ENCODE measurements at places on chromosomes 4 and X.

DNA sequence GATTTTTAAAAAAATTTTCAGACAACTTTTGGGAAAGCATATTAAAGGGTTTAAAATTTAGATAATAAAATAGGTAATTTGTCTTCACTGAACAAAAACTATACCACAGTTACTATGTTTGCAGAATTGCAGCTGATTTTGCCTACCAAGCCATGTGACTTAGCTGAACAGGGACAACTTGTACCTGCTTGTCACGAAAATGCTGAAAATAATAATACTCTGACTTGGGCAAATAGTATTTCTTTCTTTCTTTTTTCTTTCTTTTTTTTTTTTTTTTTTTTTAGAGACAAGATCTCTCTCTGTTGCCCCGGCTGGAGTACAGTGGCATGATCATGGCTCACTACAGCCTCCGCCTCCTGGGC is 225.2 kb upstream of the PPP1R2C start:
- DNase-seq = no peak

GRCh38 chr4:15398732-15399131 is 29.1 kb upstream of the C1QTNF7 start:
- no peak for DNase-seq

DNA sequence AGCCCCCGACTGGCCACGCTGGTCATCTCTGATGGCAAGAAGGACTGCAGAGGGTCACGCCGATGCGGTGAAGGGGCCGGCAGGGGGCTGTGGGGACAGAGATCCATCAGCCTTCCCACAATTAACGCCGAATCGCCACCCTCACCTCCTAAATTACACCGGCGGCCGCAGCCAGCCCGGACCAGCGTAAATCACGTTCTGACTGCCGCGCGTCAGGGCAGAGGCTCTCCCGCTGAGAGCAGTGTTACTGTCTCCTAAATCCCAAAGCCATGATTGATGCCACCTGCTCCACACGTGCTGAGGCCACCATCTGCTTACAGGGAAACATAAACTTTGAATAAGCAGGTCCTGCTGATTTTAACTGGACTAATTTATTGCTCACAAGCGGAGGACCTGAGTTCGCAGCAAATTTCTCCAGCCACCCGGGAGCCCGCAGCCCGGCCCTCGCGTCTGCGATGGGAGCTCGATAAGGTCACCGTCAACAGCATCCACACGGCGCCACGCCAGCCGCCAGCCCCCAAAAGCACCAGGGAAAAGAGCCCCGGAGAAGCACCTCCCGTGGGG is 127.3 kb upstream of the NKX1-1 start:
- DNase-seq = no peak

DNA sequence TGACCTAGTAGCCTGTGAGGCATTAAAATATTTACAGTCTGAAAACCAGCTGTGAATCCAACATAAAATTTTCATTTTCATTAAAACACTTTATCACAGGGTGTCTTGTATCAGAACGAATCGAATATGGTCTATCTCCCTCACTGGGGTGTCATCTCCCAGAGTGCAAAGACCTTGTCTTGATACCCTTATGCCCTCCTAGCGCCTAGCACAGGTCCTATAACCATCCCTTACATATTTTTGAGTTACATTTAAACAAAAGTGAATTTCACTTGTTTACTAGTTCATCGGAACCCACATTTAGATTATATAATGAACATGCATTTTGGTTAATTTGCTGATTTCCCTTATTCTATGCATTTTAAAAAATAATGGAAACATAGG is 14.0 kb downstream of the DIPK2B start:
- no peak for DNase-seq

DNA sequence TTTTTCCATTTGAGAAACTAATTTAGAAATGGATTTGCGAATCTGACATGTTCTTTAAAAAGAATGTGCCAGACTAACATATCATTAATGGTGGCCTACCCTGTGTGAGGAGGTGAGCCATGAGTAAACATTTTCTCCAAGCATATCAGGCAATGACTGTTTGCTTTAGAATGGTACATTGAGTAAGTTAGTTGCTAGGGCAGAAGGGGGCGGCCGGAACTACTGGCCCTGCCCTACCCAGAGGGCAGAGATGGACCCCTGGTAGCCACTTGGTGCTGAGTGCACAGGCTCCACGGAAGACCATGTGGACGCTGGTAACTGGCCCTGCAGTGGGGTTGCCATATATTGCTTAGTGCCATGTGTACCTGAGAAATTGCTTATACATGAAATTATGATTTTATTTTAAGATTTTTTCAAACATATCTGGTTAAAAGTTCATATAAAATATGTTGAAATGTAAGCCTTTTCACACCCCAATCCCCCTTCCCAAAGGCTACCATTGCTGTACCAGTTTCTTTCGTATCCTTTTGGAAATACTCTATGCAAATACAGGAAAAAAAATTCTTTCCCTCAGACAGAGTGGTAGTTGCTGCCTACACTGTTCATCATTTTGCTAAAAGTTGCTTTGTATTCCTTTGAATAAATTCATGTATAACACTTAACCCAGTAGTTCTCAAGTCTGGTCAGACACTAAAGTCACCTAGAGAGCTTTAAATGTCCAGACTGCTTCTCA is 8.8 kb downstream of the FNIP2 start:
- DNase-seq = no peak

DNA sequence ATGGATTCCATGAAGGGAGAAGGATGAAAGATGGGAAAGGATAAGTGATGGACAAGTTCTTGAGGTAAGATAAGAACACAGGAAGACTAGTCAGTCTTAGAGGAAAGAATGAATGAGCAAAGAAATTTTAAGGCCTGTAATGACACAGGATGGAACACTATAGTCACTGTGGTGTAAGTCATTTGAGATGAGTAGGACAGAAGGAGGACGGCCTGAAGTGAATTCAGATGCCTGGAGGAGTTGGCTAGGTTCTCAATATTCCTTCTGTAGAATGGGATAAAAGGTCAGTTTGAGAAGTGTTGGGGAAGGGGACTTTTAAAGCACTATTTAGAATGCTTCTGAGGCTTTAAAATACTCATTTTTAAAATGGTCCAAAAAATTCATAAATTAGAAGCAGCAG is 3.9 kb downstream of the MSMO1 start:
- no peak for DNase-seq

DNA sequence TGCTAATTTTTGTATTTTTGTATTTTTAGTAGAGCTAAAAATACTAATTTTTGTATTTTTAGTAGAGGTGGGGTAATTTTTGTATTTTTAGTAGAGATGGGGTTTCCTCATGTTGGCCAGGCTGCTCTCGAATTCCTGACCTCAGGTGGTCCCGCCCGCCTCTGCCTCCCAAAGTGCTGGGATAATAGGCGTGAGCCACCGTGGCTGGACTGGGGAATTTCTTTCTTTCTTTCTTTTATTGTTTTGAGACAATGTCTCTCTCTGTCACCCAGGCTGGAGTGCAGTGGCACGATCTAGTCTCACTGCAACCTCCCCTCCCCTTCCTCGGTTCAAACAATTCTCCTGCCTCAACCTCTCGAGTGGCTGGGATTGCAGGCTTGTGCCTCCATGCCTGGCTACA is 83.0 kb downstream of the FAM193A start:
- DNase-seq = no peak

DNA sequence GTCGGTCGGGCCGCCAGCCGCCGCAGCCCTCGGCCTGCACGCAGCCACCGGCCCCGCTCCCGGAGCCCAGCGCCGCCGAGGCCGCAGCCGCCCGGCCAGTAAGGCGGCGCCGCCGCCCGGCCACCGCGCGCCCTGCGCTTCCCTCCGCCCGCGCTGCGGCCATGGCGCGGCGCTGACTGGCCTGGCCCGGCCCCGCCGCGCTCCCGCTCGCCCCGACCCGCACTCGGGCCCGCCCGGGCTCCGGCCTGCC is 213 bp downstream of the NFKB1 start:
- no peak for DNase-seq

GRCh38 chr4:57418133-57418532 is 307.9 kb upstream of the IGFBP7 start:
- DNase-seq = no peak

DNA sequence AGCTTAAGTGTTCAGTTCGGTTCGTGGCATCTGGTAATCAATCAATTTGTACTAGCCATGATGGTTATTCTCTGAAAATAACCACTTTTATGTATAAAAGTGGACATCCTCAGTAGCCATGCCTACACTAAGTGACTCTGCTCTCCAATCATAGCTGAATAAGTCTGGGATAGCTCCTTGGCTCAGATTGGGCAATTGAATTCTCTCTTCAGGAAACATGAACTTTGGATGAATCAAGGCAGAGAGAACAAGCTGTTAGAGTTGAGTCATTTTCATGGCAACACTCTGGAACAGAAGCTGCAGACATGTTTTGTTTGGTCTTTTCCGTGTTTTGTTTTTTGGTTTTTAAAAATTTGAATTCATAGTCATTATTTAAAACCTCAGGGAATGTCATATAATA is 66.8 kb upstream of the TMEM164 start:
- DNase-seq = no peak

DNA sequence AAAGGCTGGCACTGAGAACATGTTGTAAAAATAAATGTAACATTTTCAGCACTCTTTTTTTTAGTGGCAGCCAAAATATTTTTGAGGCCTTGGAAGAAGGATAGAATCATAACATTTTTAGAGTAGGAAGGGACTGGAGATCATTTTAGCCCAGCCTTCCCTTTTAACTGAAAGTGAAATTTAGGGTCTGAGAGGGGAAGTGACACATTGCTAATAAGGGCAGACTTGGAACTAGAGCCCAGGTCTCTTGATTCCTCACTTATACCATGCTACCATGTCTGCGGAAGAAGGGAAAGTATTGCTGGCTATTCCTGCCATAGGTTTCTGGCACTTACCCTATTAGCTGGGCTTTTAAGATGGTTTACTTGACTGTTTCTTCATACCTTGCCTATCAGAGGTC is 4.8 kb downstream of the WDR44 start:
- no peak for DNase-seq

GRCh38 chrX:34426334-34426733 is 230.8 kb downstream of the TMEM47 start:
- no peak for DNase-seq

- peak; percentile 27 for DNase-seq
These were observed 185.7 kb downstream of the UNC5C start for GRCh38 chr4:95362906-95363558.

GRCh38 chrX:129779747-129780146 is at the start of gene SASH3:
Gene SASH3, plus strand, starts transcription at chrX:129779949. Its CDS starts 149 bp downstream, at chrX:129780098.
- DNase-seq = peak; percentile 71

DNA sequence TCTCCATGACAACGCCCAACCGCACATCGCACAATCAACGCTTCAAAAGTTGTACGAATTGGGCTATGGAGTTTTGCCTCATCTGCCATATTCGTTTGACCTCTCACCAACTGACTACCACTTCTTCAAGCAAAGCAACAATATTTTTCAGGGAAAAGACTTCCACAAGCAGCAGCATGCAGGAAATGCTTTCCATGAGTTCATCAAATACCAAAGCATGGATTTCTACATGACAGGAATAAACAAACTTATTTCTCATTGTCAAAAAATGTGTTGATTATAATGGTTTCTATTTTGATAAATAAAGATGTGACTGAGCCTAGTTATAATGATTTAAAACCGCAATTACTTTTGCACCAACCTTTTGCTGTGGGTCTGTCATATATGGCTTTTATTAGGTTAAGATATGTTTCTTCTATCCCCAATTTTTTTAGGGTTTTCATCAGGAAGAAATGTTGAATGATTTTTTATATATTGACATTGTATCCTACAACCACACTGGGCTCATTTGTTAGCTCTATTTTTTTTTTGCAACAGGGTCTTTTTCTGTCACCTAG is 138.4 kb downstream of the PWWP3B start:
- DNase-seq = no peak

GRCh38 chrX:18855919-18856644 is 127.8 kb downstream of the PHKA2 start:
- DNase-seq = no peak

- DNase-seq = no peak
These were observed 1026.2 kb downstream of the DMD start for GRCh38 chrX:32185160-32185559.

GRCh38 chr4:55820279-55820678 is 689 bp downstream of the EXOC1L start:
- no peak for DNase-seq

DNA sequence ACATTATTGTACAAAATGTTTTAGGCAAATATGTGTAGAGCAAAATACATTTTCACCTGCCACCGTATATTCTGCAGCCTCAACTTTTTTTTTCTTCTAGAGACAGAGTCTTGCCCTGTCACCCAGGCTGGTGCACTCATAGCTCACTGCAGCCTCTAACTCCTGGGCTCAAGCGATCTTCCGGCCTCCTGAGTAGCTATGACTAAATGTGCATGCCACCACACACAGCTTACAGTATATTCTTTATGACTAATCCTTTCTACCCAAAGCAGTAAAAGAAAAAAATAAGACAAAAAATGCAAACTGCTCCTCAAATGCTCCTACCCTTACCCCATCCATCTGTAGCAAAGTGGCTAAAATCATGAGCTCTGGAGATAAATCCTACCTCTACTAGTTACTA is 426.3 kb downstream of the KCNIP4 start:
- DNase-seq = no peak

- no peak for DNase-seq
These were observed 94.6 kb upstream of the WDR44 start for GRCh38 chrX:118251271-118251670.

DNA sequence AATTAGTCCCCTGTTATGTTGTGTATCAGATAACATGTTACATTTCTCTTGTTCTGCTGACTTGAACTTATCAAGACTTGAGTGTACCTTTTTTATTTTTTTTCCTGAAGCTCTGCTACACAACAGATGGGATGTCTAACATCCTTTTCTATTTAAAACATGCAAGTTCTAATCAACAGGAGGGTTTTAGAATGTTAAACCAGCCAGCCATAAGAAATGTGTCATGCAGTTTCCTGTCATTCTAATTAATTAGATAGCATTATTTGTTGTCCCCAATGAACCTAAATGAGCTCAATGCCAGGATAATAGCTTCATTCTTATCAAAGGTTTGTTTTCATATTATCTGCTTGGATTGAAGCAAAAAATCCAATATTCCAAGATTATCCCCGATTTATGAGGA is 958.2 kb downstream of the PCDH7 start:
- no peak for DNase-seq

DNA sequence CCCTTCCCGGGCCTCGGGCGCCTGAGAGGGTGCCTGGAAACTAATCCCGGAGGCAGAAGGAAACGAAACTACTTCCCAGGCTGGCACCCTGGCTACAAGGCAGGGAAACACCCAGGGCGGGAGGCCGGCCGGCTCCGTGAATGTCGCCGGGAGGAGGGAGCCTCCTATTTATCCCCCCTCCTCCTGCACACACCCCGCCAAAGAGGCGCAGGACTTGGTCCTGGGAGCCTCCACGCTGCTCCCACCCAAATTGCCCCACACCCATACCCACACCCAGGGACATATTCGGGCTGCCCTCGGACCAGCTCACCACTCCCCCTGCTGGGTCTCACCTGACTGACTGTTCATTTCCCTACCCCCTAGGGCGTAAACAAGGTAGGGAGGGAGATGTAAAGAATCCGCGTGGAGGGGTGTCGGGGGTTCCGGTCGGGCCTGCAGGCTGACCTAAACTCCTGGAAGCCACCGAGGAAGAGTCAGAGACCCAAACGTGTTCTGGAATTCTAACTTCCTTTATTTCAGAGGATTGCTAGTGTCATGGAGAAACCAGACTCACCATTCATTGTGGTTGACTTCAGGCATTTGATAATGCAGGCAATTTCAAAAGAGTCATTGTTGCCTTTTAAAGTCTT is at the start of gene BTC:
BTC (minus strand) TSS at position 142 of the 629 bp plus-strand sequence. CDS start 198 bp downstream, outside the sequence.
- DNase-seq = peak; percentile 10

GRCh38 chrX:73525928-73526690 is 36.9 kb upstream of the CHIC1 start:
- DNase-seq = no peak
